ENCODE measurements at places on chromosomes 3 and 15.

GRCh38 chr15:65767895-65768294 is 24.2 kb downstream of the DENND4A start:
- no peak for DNase-seq

GRCh38 chr3:134749802-134750553 is 45.1 kb upstream of the EPHB1 start:
- no peak for DNase-seq

DNA sequence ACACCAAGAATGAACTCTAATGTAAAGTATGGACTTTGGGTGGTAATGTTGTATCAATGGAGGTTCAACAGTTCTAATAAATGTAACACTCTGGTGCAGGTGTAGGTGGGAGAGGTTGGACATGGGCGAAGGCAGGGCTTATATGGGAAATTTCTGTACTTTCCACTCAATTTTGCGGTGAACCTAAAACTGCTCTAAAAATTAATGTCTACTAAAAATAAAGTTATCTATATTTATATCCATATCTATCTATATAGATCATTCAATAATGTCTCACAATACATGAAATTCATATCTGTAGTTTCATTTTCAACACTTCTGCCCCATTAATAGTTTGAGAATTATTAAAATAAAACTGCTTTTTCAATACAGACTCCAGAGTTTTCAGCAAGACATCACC is 49.3 kb downstream of the CD200R1 start:
- no peak for DNase-seq

DNA sequence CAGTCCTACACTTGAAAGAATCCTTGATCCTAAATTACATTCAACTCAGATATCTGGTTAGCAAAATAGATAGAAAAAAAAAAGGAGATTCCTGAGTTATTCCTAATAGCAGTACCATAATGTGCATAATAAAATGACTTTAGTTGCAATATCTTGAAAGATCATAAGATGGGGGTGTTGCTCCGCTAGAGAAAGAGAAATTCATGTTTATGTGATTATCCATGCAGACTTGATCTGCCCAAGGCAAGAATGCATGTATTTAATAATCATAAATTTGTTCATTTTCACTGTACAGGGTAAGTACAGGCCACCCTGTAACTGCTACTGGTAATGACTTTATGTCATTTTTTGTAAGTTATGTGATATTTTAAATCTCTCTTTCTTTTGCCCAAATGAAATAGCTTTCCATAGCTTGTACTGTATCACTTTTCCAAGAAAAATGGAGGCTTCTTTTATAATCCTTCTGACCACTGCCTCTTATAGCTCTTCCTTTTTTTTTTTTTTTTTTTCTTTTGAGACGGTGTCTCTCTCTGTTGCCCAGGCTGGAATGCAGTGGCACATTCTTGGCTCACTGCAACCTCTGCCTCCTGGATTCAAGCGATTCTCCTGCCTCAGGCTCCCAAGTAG is 84.6 kb downstream of the HCN4 start:
- no peak for DNase-seq

- DNase-seq = no peak
These were observed 51.4 kb downstream of the SSUH2 start for GRCh38 chr3:8593021-8593827.

- DNase-seq = no peak
These were observed 2.2 kb downstream of the STARD9 start for GRCh38 chr15:42577514-42578031.

- DNase-seq = no peak
These were observed 930.2 kb upstream of the ALCAM start for GRCh38 chr3:104436506-104436905.

- DNase-seq = no peak
These were observed 56.0 kb downstream of the FRMD4B start for GRCh38 chr3:69329892-69330291.

GRCh38 chr3:18113417-18113816 is 311.7 kb downstream of the SATB1 start:
- DNase-seq = no peak

- no peak for DNase-seq
These were observed 28.8 kb downstream of the PSTPIP1 start for GRCh38 chr15:77023576-77024272.

DNA sequence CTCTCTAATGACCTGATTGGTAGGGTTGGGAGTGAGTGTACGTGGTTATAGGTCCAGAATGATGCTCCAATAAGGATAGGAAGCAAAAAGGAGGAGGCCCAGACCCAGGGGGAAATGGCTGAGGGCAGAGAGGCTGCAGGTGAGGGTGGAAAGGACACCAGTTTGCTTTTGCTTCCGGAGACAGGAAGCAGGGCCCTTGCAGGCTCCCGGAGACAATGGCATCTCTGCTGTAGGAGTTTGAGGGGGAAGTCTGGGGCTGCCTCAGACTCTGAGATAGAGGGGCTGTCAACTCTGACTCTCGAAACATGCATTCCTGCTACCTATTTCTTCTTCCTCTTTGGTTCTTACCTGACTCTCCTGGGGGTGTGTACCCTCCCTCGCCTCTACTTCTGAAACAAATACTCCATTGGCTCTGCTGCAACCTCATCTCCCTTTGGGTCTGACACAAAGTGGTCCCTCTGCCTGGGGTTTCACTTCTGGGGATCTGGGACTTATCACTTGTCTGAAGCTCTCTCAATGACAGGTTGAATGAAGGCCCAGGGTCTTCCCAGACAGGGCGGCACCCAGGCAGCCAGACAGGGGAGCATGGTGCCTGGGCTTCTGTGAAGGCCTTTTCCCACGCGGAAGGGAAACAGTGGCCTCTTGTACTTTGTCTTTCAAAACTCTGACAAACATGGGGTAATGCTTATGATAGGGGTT is 61.5 kb downstream of the CHRD start:
- DNase-seq = no peak

DNA sequence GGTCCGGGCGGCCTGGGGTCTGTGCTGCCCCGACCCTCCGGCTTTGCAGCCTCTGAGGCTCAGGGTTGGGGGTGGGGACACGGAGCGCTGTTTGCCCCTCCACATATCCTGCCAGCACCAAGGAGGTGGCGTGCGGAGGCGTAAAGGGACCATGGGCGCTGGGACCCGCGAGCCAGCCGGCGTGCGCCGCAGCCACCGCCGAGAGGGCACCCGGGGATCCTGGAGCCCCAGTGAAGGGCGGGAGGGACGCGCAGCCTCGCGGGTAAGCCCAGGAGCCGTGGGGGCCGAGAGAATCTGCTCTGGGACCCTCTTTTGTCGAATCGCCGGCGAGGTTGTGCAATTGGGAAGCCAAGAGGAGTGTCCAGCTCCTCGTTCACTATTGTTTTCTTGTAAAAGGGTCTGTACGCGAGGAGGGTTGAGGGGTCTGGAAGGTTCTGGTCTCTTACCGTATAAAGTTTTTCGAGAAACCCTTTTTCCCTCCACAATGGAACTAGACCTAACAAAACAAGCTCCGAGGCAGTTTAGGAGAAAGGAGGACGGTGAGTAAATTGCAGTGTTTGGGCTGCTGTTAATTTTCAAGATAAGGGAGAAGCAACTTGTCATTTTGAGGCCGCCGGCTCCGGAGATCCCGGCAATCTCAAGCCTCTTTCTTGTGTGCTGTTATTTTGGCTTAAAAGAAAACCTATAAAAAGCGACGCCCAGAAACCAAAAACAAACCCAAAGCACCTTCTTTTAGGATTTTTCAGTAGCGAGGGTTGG is 29.9 kb upstream of the ST3GAL6 start:
- DNase-seq = peak; percentile 60

- no peak for DNase-seq
These were observed 17.3 kb upstream of the SLC28A2 start for GRCh38 chr15:45234562-45235235.

DNA sequence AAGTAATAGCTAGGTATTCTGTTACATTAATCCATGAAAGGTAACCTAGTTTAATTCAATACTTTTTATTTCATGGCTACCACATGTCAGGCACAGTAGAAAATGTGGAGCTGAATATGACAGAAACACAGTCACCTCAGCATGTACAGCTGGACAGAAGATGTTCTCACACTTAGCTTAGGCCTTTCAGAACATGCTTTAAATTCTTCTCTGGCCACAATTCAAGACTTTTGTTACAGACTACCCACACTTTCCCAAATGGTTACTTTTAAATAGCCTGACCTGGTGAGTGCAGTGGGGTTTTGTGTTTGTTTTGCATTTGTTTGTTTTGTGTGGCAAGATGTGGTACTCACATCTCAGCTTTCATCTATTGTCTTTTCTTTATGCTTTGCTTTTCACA is 1079.5 kb downstream of the IGSF11 start:
- no peak for DNase-seq

DNA sequence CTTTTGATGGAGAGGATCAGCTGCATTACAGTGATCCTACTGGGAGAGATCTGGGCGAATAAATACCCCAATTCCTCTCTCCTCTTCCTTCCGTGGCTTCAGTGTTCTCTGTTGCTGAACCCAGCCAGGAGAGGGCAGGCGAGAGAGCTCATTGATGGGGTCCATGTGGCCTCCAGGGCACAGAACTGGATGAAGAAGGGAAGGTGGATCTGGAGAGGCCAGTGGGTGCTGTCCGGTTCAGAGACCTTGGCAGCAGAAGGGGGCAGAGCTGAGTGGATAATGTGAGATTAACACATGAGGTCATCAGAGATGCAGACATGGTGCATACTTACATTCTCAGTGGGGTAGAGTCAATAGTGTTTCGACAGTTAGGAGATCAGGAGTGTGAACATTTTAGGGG is 193.6 kb downstream of the CLSTN2 start:
- DNase-seq = no peak

GRCh38 chr15:92140796-92141195 is 252.9 kb upstream of the ST8SIA2 start:
- DNase-seq = no peak

GRCh38 chr15:60350108-60350507 is 47.7 kb downstream of the ANXA2 start:
- DNase-seq = no peak

GRCh38 chr15:77035999-77036471 is 34.9 kb downstream of the TSPAN3 start:
- DNase-seq = no peak

DNA sequence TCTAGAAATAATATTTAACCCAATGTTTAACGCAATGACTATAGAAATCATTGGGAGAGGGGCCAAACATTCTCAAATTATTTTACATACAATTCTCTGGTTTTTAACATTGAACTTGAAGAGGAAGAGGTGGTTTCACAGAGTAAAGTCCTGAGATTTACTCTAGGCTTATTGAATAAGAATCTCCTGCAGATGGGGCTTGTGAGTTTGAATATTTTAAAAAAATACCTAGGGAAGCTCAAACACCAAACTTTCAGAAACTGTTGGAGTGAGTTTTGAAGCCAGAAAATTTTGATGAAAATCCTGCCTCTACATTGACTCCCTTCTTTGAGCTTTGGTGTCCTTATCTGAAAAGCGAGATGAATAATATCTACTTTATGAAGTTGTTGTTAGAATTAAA is 906.6 kb downstream of the TUSC7 start:
- DNase-seq = no peak

DNA sequence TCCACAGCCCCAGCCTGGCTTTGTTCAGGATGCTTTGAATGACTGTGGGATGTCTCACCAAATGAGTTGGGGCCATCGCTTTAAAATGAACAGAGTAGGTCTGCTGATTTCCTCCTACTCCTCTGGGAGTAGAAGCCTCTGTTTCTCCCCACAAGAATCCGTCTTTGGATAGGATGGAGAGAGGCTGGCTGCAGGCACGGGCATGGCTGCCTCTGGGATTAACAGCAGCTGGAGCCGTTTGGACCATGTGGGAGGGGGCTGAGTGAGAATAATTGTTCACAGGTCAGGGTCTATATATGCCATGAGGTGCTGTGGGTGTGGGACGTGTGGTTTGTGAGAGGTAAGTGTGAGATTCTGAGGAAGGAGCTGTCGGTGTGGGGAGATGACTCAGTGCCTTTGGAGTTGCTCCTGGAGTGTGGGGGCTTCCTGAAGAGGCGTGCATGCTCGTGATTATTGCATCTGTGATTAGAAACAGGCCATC is 48.0 kb upstream of the APEH start:
- DNase-seq = no peak

All from hippocampal formation (tissue), 2 donors.